Right atrium auricular region (tissue), 2 donors: ENCODE measurements at places on chromosomes 5 and 9. TPM values are rescaled to one million over a fixed set of nuclear protein-coding genes. Genes with fewer than 3 reads are reported as not detected.

GRCh38 chr5:172729588-172729987 is 41.4 kb downstream of the DUSP1 start:
- H3K27ac ChIP-seq = no peak overlapping the region
- no peaks in the 10 kb centered on the region for H3K36me3 ChIP-seq
- H3K4me1 ChIP-seq = peaks cover 28% of the 10 kb centered on the region
- no peak for DNase-seq

GRCh38 chr9:120032639-120033038 is 547.3 kb downstream of the CDK5RAP2 start:
- H3K4me1 ChIP-seq = no peaks in the 10 kb centered on the region
- H3K27me3 ChIP-seq = no peaks in the 10 kb centered on the region
- H3K27ac ChIP-seq = no peak overlapping the region

DNA sequence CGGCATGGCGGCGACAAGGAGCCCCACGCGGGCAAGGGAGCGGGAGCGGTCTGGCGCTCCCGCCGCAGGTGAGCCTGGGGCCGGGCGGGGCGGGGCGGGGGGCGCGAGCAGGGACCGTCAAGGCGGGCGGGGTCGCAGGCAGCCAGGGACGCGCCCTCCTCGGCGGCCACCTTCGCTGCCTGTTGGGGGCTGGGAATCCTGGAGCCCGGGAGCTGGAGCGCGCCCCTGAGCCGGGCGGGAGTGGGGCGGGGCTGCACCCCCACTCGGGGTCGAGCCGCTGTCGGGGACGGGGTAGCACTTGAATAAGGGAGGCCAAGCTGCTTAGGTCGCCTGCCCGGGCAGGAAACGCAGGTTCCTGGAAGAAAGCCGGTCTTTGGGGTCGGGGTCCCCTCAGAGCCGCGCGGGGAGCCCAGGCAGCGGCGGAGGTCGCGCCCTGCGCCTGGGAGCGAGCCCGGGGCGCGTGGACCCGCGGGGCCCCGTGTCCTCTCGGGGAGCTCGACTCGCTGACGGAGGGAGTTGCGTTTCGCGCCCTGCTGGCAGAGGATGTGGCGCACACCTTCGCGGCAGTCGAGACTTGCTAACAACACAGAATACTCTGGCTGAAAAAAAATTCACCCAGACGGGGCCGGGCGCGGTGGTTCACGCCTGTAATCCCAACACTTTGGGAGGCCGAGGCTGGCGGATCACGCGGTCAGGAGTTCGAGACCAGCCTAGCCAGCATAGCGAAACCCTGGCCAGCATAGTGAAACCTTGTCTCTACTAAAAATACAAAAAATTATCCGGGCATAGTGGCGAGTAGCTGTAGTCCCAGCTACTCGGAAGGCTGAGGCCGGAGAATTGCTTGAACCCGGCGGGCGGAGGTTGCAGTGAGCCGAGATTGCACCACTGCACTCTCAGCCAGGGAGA is 552 bp downstream of the OTULINL start:
- H3K27me3 ChIP-seq = no peaks in the 10 kb centered on the region
- no peaks in the 10 kb centered on the region for H3K36me3 ChIP-seq
- peak overlapping the region; percentile 54 for H3K4me3 ChIP-seq

GRCh38 chr5:41519801-41520200 is 9.4 kb upstream of the PLCXD3 start:
- no peak overlapping the region for H3K27ac ChIP-seq
- H3K36me3 ChIP-seq = no peaks in the 10 kb centered on the region
- no peak overlapping the region for H3K4me3 ChIP-seq
- no peaks in the 10 kb centered on the region for H3K4me1 ChIP-seq
- no peaks in the 10 kb centered on the region for H3K27me3 ChIP-seq

DNA sequence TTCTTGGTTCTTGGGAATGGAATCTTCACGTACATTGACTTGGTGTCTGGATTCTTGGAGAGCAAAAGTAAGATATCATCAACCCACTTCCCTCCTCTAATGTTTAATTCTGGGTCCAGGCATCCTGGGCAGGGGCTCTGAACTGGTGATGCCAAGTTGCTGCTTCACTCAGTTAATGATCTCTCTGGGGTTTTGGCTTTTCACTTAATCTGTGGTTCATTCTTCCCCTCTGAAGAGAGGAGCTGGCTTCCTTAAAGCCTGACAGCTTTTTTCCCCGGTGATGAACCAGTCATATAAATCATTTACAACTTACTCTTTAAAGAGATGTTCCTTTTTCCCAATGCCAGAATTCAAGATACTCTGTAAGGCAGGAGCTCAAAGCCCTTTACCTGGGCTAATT is 65.9 kb downstream of the ARHGAP26 start:
- no peak for DNase-seq
- peaks cover 62% of the 10 kb centered on the region for H3K4me1 ChIP-seq
- H3K27me3 ChIP-seq = no peaks in the 10 kb centered on the region
- H3K4me3 ChIP-seq = no peak overlapping the region

DNA sequence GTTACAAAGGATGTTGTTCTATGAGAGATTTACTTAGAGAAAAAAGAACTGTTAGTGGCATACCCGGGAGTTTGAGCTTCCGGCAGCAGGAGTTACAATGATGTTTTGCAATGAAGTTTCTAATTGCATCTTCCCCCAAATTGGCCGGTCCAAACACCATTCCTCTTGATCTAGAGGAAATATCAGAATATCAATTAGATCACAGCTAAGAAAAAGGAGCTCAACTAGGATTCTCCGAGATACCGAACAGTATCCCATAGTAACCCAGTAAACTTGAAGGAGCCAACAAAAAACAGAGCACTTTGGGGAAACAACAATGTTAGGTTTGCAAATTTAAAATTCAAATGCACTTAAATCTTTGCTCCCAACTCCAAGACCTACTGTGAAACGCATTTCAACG is 159.5 kb downstream of the TRPM6 start:
- no peak for DNase-seq
- H3K4me3 ChIP-seq = no peak overlapping the region
- H3K27ac ChIP-seq = no peak overlapping the region

DNA sequence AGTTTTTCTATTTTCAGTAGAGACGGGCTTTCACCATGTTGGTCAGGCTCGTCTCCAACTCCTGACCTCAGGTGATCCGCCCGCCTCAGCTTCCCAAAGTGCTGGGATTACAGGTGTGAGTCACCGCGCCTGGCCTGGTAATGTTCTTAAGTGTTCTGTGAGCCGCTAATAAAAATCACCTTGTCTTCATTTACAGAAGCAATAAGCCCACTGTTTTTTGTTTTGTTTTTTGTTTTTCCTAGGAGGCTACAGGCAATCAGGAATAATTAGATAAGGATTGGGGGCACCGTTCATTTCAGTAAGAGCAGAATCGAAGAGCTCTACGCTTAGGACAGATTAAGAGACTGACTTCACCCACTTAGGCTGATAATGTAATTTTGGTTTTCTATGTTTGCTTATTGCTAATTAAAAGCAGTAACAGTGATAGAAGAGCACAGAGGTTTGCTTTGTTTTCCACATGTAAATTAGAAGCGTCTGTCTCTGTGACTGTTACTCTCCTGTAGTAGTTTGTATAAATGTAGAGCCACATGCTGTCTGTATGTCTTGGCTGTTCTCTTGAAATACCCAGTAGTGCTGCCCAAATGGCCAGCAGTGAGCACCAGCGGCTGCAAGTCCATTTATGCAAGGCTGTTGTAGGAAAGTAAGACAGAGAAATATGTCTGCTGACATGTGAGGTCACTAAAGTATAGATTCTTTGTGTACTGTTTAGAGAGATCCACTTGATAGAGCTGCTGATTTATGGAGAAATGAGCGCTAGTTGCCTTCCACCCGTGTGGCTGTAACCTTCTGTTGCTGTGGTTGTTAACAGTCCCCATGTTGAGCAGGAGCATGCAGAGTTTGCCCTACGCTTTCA is 30.5 kb downstream of the TRIO start:
- no peak overlapping the region for H3K4me3 ChIP-seq
- no peak overlapping the region for H3K27ac ChIP-seq

GRCh38 chr5:132001647-132002561 is 9.6 kb downstream of the ACSL6 start:
- H3K4me3 ChIP-seq = no peak overlapping the region
- no peaks in the 10 kb centered on the region for H3K27me3 ChIP-seq
- no peaks in the 10 kb centered on the region for H3K36me3 ChIP-seq
- DNase-seq = no peak

DNA sequence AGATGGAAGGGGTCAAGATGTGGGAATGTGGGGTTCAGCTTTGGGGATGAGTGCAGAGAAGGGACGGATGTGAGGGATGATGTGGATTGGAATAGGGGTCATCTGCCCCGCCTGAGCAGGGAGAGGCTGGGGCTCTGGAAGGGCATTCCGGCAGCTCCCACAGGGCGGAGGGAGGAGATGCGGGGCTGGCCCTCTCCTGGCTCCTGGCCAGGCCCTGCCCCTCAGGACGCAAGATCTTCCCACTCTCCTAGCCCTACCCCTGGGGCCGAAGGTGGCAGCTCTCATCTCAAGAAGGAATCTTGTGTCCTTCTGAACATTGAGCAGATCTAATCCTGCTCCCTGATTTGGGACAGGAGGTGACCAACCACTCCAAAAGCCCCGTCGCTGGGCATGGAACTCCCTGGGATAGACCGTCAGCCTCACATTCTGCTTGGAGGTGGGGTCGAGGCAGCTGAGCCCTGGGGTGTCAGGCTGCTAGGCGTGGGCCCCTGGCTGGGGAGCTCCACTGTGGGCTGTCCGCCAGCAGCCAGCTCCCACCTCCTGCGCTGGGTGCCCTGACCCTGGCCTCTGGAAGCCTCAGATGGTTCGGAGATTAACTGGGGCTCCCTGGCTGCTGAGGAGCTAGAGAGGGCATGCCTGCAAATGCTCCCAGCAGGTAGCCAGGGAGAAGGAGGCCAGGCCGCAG is 125.2 kb downstream of the ZNF354C start:
- H3K36me3 ChIP-seq = no peaks in the 10 kb centered on the region
- no peaks in the 10 kb centered on the region for H3K4me1 ChIP-seq
- no peak overlapping the region for H3K4me3 ChIP-seq
- no peak overlapping the region for H3K27ac ChIP-seq

Gene F2RL2
- 0.44 TPM for total RNA-seq

Gene NTRK2
- total RNA-seq = 30.1 TPM

Gene EFNA5
- 17.0 TPM for total RNA-seq

Gene C9orf50
- total RNA-seq = not detected

Gene NTNG2
- 16.9 TPM for total RNA-seq

Gene SPATA31C1
- total RNA-seq = not detected

Gene PGM5
- total RNA-seq = 274 TPM

Gene IFNA13
- not detected for total RNA-seq

Gene ZBTB26
- total RNA-seq = 4.2 TPM

Gene OBP2B
- not detected for total RNA-seq
